ENCODE measurements at places on chromosomes 5 and 9. TPM values are rescaled to one million over a fixed set of nuclear protein-coding genes. Genes with fewer than 3 reads are reported as not detected.

The SHISAL2B gene
- not detected for total RNA-seq

The UNC13B gene
- total RNA-seq, result 15.5 TPM

The ADGRD2 gene
- not detected for total RNA-seq

The ELL2 gene
- 12.1 TPM for total RNA-seq

The SLC9A3 gene
- total RNA-seq, result 0.51 TPM

The AGXT2 gene
- not detected for total RNA-seq

The PCDHB13 gene
- 0.51 TPM for total RNA-seq

The FOXE1 gene
- not detected for total RNA-seq

The ENTPD8 gene
- total RNA-seq, result 0.26 TPM

The PIK3R1 gene
- 41.7 TPM for total RNA-seq

The NEURL1B gene
- 3.5 TPM for total RNA-seq

The PCDHGA10 gene
- 3.0 TPM for total RNA-seq

The RAD50 gene
- 6.9 TPM for total RNA-seq

The TAF11L10 gene
- not detected for total RNA-seq

The PRRC1 gene
- 45.3 TPM for total RNA-seq

The WDR38 gene
- total RNA-seq, result not detected

The BNC2 gene
- total RNA-seq, result 4.5 TPM

The C9orf50 gene
- total RNA-seq, result not detected

The SLC44A1 gene
- 18.7 TPM for total RNA-seq

The PCDHGA7 gene
- 0.64 TPM for total RNA-seq

The HRH2 gene
- 0.13 TPM for total RNA-seq

The ZNF367 gene
- 6.3 TPM for total RNA-seq

The SLC34A1 gene
- not detected for total RNA-seq

The LURAP1L gene
- total RNA-seq, result 2.5 TPM

The CNTLN gene
- 5.4 TPM for total RNA-seq

The ZNF618 gene
- 6.8 TPM for total RNA-seq

The MYOT gene
- total RNA-seq, result not detected

The MCTP1 gene
- total RNA-seq, result 38.8 TPM

The SPOCK1 gene
- total RNA-seq, result 1.0 TPM

The FOXD4L5 gene
- total RNA-seq, result under 0.01 TPM

The GFRA3 gene
- not detected for total RNA-seq

The BTNL3 gene
- not detected for total RNA-seq

The IFNK gene
- not detected for total RNA-seq

The SPINK4 gene
- not detected for total RNA-seq

The FCN2 gene
- not detected for total RNA-seq

The MEIKIN gene
- total RNA-seq, result not detected

The ROPN1L gene
- 2.2 TPM for total RNA-seq

The PGM5 gene
- 48.9 TPM for total RNA-seq

The FGFR4 gene
- total RNA-seq, result 2.4 TPM

The PKN3 gene
- total RNA-seq, result 10.2 TPM

The SETX gene
- total RNA-seq, result 76.0 TPM

The IFNA10 gene
- total RNA-seq, result not detected

The LMNB1 gene
- total RNA-seq, result 25.7 TPM

The GLRA1 gene
- not detected for total RNA-seq

The PAEP gene
- not detected for total RNA-seq

The NKD2 gene
- 0.76 TPM for total RNA-seq

The SLC6A19 gene
- not detected for total RNA-seq

The FRRS1L gene
- under 0.01 TPM for total RNA-seq

The OGN gene
- not detected for total RNA-seq

The MEGF10 gene
- total RNA-seq, result 3.4 TPM

The C5orf52 gene
- total RNA-seq, result not detected

The CENPK gene
- total RNA-seq, result 6.3 TPM

The PCDHGA6 gene
- total RNA-seq, result 1.2 TPM

The SLC34A3 gene
- total RNA-seq, result not detected
